Cardiac fibroblast (primary cell): ENCODE measurements at places on chromosomes 7 and 10.
A peak's percentile ranks its signal among the peaks of the same experiment; 100 is the strongest.

GRCh38 chr10:35019041-35020024 lies 70.8 kb downstream of the CUL2 start:
- no peak for DNase-seq

DNA sequence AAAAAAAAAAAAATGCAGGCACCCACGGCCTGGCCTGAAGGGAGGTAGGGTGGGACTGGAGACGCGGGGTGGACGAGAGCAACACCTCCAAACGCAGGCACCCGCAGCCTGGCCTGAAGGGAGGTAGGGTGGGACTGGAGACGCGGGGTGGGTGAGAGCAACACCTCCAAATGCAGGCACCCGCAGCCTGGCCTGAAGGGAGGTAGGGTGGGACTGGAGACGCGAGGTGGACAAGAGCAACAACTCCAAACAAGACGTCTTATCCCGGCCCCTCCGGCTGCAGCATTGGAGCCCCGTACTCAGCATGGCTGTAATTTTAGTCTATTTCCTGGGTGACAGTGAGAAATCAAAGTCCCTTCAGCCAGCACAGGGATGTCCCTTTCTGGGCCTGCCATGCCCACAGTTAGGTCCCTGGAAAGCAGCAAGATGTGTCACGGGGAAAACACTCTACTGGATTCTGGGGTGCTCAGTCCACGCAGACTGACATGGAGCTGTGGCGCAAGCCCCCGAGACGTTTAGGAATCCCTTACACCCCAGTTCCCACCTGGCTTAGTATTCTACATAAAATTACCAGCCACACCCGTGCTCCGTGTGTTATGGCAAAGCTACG lies 119.9 kb downstream of the WDR37 start:
- DNase-seq, result no peak

DNA sequence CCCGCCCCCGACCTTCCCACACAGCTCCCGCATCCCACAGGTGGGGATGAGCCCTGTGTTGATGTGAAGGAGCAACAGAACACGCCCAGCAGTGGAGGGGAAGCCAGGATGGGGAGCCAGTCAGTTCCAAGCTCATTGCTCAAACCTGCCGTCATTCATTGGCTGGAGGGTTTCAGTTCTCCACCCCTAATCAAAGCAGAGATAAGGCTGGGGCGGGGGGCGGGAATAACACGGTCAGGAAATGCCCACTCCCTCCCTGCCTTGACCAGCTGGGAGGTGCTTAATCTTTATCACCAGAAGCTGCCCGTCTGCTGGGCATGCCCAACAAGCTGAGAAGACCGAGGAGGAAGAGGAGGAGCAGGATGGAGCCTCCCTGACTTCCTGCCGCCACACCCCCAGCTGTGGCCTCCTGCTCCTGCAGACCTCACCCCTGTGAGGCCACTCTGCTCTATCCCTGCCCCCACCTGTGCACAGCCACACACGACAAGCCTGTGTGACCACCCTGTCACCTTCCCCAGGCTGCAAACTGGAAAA lies 265.1 kb downstream of the ZEB1 start:
- no peak for DNase-seq

DNA sequence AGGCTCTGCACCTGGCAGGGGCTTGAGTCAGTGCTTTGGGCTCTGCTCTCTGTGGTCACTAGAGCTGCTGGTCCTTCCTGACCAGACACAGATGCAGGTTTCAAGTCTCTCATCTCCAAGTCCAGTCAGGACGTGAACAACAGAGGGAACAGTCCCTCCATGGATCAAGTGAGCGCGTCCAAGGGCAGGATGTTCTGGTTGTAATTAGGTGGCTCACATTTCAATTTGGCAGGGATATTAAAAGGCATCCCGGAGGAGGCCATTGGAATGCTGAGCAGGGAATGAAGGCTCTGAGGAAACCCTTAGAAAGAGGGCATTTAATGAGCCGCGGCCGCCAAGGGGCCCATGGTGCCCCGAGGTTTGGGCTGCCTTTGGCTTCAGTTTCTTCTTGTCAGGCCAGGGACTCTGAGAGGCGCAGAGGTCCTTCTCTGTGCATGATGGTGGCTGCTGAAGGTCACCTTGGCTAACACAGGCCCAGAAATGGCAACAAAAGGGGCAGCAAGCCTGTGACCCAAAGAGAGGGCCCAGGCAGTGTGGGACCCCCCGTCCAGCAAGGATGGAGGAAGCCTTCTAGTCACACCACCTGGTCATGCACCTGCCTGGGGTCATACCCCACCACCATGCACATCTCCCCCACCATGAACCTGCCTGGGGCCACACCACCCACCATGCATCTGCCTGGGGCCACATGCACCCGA lies 30.7 kb upstream of the INPP5A start:
- peak; percentile 72 for DNase-seq

DNA sequence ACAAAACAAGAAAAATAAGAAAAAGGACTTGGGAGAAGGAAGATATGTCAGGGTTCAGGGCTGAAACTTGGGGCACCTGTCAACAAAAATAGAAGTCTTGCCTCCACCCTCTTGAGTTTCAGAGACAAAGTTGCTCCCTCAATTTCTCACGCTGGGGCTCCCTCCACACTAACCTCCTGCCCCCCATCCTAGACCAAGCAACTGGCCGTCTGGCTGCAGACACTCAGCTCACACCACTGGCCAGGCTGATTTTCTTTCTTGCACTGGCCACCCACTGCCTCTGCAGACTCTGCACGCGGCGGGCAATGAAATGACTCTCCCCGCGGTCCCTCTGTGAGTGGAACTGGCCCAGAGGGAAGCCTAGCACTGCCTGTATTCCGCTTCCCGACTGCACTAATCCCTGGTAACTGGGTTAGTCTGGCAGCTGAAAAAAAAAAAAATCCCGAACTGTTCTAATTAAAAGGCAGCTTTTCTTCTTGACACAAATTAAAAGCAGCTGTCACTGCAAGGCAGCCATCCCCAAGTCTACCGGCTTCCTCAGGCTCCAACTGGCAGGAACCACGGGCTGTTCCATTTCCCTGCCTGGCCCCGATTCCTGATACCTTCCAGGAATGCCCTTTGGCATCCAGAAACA lies 83.5 kb downstream of the SPDYE5 start:
- no peak for DNase-seq

DNA sequence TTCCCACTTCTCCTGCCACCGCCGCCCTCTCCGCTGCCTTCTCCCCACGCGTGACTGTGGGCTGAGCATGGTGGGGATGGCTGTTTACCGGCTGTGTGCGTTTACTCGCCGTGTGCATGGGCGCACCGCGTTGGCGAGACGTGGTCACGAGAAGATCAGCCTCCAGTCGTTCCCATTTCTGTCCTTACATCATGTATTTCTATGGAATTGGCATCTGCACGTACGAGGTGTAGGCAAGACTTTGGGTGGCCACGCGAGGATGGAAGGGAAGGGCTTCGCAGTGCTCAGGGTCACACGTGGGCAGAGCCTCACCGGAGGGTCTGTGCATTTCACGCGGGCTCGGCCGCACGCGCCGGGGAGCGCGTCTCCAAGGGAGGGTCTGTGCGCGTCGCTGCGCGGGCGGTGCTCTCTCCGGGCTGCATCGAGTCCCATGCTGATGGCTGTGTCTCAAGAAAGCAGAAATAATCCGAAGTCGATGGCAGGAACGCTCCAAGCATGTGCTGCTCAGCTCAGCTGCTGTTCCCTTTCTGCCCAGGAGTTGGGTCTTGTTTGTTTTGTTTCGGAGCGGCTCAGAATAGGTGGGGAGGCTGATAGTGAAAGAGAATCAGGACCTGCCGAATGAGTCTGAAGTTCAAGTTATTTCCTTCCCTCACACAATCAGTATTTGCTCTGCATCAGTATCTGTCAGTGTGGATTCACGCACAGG lies 973 bp downstream of the CAMK1D start:
- DNase-seq, result peak; percentile 23

GRCh38 chr10:97757471-97757870 lies 14.3 kb downstream of the SFRP5 start:
- no peak for DNase-seq

DNA sequence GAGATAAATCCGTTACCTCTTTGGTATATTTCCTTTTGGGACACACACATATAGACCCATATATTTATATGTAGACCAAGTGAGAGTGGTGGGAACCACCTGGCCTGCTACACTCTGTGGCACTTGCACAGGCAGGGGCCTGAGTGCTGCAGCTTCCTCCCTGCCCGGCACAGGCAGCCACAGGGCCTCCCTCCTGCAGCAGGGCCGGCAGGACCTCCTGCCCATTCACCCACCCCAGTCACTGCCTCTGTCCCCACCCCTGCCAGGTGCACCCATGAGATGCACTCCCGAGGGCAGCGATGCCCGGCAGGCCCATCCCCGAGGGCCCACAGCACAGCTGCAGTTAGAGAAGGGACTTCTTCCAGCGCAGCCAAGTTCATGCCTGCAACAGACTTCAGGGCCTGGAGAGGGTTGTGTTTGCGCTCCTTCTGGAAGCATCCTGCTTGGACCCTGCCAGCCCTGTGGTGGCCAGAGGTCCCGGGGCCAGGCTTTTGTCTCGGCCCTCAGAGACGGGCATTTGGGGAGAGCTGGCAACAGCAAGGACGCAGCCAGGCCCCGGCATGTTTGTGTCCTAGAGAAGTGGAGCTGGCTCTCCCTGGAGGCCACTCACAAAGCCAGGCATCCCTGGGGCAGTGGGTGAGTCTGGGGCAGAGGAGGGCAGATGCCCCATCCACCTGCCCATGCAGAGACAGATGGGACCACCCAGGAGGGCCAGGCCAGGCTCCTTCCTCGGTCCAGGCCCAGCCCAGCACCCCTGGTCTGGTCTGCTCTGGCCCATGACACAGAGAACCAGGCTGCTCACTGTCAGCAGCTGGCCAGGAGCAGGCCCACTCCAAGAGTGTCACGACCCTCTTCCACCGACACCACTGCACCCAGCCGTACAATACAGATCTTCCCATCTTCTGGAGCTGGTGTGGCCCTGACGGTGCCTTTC lies 41.4 kb downstream of the PWWP2B start:
- no peak for DNase-seq

DNA sequence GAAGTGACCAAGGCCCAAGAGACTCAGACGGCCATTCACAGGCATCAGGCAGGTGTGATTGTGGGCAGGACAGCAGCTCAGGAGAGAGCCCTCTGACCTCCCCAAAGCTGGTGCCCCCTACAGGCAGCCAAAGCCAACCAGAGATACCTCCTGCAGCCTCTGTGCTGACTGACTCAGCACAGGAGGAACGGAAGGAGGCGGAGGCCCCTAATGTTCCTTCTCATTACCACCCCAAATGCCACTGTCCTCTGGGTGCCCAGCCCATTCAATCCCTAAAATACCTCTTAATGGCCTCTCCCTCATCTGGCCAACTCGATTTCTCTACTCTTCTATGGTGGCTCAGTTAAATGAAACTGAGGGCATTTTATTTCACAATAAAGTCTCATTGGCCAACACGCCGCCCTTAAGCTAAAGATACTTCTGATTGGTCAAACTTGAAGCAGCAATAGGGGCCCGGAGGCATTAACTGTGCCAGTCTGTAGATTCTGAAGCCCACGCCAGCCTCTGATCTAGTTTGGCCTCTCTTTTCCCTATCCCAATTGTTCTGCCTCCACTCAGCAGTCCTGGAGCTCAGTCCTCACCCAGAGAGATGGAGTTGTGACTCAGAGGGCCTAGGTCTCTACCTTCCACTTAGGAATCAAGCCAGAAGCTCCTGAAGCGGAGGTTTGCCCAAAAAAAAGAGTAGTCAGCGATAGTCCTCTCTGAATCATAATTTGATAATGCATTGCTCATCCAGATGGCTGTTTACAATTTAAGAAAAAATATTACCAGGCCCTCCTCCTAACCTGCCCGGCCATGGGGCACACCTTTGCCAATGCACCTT lies 1.2 kb downstream of the CYREN start:
- peak; percentile 72 for DNase-seq

DNA sequence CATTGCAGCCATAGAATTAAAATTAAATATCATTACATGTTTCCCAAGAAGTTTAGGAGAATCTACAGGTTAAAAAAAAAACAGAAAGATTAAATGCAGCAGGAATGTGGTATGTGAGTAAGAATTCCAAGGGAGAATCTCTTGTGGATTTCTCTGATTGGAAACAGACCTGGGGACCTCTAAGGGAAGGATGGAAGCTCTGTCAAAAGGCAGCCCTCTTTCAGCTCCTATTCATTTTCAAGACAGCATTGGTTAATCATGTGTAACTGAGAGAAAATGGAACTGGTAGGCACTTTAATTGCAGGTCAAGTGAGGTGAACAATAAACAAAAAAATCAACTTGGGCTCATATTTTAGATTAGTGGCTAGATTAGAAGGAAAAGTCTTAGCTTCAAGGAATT lies 81.4 kb upstream of the MTPN start:
- DNase-seq, result no peak

DNA sequence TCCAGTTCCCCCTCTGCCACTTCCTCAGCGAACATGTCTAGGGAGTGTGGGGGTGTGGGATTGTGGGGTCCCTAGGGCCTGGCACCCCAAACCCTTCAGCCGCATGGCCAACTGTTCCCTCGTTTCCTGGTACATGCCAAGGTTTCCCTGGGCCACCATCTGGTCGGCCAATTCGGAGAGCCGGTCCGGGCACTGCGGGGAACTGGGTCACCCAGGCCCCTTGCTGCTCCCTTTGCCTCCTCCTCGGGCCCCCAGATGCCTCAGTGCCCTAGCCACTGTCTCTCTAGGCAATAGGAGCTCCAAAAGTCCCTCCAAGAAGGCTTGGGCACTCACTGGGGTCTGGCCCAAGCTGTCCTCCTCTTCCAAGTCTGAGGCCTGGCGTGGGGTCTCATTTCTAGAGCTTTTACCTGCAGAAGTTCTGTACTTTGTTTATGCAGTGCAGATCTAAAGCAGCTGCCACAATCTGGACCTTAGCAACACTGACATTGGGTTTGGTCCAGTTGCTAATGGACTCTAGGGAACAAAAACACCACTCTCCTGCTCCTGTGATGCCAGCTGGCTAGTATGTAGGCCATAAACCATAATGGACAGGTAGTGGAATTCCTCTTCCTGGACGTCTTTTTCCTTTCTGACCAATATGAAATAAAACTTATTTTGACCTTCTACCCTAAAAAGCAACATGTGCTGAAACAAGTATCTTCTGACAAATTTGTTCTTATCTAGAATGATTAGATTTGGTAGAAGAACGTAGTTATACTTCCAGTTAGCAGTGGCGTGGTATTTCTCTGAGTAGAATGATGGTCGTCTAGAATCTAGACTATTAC lies 172.9 kb downstream of the LRRC4 start:
- DNase-seq, result no peak
